Putamen (tissue), 1 donor: ENCODE measurements at places on chromosomes 5 and 9.

- no peak for DNase-seq
Measured at GRCh38 chr5:39442991-39443390, 18.2 kb upstream of the DAB2 start.

DNA sequence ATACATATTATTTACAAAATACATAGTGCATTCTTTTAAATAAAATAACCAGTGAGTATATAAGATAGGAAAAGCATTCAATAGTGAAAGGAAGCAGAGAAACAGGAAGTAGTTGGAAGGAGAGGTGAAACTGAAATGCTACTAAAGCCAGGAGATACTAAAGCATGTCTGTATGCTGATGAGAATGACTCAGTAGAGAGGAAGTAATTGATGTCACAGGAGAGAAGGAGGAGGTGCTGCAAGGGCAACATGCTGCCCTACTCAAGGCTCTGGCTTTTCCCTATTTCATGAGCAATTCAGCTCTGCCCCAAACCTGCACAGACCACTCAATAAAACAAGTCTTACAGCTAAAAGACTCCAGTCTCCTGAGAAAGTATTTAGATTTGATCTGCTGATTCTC lies 108.5 kb upstream of the TXNDC8 start:
- DNase-seq: no peak

DNA sequence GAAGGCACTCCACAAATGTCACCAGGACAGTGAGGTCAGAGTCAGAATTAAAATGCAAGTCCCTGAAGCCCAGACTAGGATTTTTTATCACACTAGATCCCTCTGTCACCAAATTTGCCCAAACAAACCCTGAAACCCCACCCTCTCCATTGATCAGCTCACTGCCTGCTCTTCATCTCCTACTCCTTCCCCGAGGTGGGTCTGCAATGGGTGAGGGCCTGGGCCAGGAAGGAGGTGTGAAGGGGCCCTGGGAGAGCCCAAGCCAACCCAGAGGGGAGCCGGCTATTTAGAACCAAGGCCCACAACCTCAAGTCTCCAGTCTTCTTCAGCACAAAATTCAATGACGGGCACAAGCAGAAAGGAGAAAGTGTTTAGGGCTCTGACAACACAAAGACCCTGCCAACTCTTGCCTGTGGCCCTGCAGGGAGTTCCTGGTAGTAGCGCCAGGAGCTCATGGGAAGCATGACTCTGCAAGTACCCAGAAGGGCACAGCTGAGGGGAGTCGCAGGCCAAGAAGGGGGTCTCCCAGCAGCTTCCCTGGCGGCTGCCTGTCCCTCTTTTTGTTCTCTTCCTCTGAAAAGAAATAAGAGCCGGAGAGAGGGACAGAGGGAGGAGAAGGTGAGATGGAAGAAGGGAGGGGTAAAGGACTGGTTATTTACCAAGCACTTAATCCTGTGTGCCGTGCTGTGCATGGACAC lies 5.5 kb downstream of the FOXI1 start:
- no peak for DNase-seq

DNA sequence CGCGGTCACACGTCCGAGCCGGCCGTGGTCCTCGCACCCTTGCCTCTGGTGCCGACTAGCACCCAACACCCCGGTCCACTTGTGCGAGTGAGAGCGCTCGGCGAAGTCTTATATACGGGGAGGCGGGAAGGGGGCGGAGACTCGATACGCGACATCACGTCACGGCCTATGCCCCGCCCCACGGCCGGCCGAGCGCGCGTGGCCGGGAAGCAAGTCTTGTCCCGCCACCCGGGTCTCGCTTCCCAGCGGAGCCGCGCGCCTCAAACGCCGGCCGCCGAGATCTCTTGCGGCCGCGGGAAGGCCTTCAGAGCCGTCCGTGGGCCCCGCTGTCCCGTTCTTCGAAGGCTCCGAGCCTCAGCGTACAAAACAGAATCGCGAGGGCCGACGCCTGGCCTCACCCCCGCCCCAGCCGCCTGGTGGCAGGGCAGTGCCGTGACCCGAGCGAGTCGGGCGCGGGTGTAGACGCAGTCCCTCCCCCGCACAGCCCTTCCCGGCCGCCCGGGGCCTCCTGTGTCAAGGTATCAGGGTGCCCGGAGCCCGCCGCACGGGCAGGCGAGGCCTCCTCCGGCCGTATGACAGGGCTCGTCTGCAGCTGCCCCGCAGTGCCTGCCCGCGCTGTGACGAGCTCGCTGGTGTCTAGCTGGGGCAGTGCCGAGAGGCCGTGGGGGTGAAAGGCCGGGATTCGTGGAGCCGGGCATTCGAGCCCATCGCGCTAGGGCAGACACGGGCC lies at the start of gene PLK2:
TSS of gene PLK2 (minus strand) at position 85 of the 730 bp plus-strand sequence. CDS start 127 bp downstream, outside the sequence.
- DNase-seq: peak; percentile 96

GRCh38 chr9:32500768-32501167 lies 25.2 kb downstream of the RIGI start:
- no peak for DNase-seq

DNA sequence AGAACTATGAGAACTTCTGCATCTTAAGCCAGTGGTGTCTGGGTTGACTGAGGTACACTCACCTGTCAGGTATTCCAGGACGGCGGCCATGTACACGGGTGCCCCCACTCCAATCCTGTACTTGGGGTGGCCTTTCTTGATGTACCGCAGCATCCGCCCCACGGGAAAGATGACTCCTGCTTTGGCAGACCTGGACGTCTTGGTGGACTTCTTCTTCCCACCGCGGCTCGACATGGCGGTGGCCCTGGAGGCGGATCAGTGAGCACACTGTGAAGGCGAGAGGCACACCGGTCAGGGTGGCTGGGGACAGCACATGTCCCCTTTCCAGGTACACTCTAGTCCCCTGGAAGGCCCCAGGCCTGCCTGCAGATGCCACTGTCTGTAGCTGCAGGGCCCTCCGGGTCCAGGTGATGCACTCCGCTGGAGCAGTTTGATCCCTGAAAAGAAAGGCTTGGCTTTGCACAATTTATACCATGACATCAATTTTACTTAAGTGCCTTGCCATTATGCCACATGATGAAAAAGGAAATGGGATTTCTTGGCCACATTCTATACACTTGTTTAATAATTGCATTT lies 10.1 kb downstream of the MACROH2A1 start:
- no peak for DNase-seq

GRCh38 chr5:35246900-35247647 lies 16.8 kb upstream of the PRLR start:
- DNase-seq: no peak

DNA sequence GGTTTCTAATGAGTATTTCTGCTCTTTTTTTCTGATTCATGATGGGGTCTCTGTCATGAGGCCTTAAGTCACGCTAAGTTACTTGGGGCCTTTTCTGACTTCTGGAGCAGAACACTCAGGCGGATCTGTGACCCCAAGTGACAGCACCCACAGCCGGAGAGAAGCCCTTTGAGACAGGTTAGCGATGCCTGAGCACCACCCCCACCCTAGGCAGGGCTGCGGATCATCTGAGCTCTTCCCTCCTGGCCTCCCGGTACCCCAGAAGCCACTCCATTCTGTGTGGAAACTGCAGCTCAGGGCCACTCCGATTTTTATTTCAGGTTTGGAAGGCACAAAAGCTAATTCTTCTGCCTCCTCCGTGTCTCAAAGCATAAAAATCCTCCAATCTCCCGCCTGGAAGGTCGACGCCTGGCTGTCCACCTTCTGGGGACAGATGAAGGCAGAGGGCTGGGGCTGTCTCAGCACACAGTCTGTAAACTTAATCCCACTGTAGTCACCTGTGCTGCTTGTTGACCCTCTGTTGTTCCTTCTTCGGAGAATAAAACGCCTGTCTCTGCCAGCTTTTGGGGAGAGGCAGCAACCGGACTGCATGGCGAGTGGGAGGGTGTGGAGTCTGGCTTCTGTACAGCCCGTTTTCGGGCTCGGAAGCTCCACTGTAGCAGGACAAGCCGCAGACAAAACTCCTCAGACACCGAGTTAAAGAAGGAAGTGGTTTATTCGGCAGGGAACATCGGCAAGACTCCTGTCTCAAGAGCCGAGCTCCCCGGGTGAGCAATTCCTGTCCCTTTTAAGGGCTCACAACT lies 88.8 kb downstream of the SPRY4 start:
- no peak for DNase-seq

- DNase-seq: no peak
Measured at GRCh38 chr5:75051217-75051751, 1.1 kb downstream of the GCNT4 start.

GRCh38 chr5:140222416-140222815 lies 47.4 kb downstream of the CYSTM1 start:
- DNase-seq: no peak
